CD4-positive, alpha-beta T cell treated with Interleukin-15 for 1 hour (primary cell): ENCODE measurements at places on chromosomes 13 and 19.
A peak's percentile ranks its signal among the peaks of the same experiment; 100 is the strongest.

DNA sequence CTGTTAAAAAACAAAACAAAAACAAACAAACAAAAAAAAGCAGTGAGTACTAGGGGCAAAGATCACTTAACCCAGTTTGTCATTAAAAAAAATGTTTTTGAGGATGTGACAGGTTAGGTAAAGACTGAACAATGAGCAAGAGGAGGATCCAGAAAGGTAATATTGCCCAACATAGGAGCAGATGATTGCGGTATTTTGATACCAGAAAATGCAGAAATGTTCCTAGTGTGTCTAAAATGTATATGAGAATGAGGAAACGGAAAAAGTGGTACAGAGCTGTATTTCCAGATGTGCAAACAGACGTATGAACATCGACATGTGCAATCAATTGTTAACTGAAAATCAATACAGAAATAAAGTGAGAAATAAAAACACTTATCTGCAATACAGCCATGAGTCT lies 4.9 kb upstream of the LILRA4 start:
- no peak for DNase-seq

- no peak for DNase-seq
Measured at GRCh38 chr13:94412870-94413597, 66.4 kb downstream of the DCT start.

GRCh38 chr13:105611424-105611823 lies 924.0 kb downstream of the EFNB2 start:
- DNase-seq: no peak

- DNase-seq: no peak
Measured at GRCh38 chr13:93736081-93736480, 509.5 kb downstream of the GPC6 start.

GRCh38 chr19:35090506-35091214 lies 25.0 kb upstream of the FXYD3 start:
- peak; percentile 36 for DNase-seq

- DNase-seq: no peak
Measured at GRCh38 chr13:29271606-29272005, 323.9 kb downstream of the SLC7A1 start.

DNA sequence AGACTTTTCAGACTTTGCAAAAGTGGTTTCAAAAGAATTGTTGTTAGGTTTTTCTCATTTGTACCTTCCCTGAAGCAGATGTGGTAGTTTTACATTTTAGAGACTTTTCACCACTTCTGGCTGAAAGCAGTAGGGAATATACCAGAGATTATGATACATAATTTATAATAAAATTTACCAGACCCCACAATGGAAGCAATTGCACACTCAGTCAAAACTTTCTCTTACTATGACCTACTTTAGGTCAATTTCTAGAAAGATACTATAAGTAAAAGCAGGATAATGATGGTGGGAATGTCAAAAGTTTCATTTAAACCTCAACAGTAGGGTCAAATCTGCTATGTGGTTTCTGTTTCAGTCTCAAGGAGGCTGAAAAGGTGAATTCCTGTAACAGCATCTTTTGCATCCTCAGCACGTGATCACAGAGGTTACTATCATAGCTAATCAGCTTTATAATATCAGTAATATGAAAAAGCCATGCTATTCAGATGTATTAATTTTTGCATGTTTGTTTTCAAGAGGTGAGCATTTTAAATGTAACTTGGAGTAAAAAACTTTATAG lies 26.9 kb downstream of the PCCA start:
- no peak for DNase-seq

GRCh38 chr19:16017138-16017490 lies 59.2 kb upstream of the TPM4 start:
- DNase-seq: no peak

DNA sequence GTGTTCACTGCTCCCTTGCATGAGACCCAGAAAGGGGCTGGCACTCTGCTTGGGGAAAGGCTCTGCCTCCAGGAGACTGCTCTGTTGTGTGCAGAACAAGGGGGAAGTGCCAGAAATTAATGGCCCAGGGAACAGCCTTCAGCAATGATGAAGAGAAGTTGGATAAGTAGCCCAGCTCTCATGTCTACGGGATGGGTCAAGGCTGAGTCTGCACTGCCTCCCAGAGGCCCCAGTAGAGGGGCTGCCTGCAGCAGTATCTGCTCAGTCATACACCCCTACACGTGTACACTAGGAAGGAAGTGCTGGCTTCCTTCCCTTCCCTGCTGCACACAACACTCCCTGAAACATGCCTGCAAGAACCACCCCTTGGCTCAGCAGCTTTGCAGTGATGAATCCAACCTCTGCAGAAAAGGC lies 54.6 kb upstream of the URI1 start:
- no peak for DNase-seq

- no peak for DNase-seq
Measured at GRCh38 chr13:29722415-29722814, 126.9 kb upstream of the SLC7A1 start.

DNA sequence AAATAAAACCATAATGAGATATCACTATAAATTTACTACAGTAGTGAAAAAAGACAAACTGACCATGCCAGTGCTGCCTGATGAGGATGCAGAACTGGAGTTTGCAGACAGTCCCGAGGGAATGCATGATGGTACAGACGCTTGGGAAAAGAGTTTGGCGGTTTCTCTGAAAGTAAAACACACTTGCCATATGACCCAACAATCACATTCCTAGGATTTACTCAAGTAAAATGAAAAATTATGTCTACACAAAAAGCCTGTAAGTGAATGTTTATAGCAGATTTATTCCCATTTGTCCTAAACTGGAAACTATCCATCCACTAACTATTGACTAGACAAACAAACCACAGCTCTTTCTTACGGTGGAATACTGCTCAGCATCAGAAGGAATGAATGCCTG lies 271.0 kb downstream of the DNAJC15 start:
- no peak for DNase-seq

DNA sequence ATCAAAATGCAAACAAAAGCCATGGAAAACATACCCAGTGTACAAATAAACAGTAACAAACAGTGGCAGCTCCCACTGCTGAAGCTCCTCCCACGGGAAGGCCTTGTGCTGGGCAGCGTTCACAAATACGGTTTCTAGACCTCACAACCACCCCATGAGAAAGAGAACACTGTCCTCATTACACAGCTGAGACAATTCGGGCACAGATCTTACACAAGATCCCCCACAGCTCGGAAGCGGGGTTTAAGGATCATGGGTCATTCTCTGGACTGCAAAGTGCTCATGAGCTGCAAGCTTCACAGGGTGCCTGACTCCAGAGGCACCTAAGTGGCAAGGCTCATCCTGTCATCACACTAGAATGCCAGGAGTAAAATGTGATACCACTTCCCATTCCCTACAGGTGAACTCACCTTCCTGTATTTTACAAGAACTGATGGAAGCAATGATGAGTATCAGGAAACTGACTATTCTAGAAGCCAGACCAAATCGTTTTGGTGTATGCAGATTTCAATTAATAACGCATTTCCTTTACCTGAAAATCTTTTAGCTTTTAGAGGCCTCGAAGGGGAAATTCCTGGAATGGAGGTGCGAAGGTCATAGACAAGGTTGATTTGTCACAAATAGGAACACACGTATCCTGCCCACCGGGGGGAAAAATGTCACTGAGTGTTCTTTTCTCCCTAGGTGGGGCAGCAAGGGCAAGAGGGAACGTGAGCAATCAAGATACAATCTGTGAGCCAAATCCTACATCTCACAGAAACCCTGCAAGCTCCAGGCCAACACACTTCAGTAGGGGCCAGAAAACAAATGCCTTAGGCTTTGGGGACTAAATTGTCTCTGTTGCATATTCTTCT lies 41.2 kb downstream of the STK24 start:
- no peak for DNase-seq

DNA sequence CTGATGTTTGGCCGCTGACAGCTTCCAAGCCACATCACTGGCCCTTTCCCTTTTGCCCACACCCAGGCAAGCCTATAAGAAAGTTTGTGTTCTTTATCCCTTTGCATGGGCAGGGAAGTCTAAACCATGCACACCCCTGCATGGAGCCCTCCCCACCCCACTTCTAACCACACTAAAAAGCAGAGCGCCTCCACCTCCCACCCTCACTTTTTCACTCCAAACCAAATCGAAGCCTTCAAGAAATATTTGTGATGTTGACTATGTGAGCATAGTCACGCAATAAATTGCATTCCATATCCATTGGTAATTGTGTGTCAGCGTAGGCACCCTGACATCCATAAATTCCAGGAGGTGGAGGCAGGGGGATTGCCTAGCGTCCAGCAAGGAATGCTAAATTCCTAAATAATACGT lies 104.4 kb upstream of the LSM14A start:
- no peak for DNase-seq

GRCh38 chr13:75145927-75146326 lies 336.0 kb downstream of the TBC1D4 start:
- DNase-seq: no peak

DNA sequence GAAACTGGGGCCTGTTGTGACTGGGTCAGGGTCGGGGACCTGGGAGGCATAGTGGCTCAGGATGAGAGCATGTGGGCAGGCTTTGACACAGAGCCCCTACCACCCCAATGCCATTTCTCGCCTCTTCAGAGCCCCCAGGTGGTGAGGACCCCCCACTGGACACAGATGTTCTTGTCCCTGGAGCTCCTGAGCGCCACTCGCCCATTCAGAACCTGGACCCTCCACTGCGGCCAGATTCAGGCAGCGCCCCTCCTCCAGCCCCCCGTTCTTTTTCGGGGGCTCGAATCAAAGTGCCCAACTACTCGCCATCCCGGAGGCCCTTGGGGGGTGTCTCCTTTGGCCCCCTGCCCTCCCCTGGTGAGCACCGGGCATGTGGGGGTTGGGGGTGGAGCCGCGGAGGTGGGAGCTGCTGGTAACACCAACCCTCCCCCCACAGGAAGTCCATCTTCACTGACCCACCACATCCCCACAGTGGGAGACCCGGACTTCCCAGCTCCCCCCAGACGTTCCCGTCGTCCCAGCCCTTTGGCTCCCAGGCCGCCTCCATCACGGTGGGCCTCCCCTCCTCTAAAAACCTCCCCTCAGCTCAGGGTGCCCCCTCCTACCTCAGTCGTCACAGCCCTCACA lies 10.4 kb downstream of the IGFLR1 start:
- no peak for DNase-seq

DNA sequence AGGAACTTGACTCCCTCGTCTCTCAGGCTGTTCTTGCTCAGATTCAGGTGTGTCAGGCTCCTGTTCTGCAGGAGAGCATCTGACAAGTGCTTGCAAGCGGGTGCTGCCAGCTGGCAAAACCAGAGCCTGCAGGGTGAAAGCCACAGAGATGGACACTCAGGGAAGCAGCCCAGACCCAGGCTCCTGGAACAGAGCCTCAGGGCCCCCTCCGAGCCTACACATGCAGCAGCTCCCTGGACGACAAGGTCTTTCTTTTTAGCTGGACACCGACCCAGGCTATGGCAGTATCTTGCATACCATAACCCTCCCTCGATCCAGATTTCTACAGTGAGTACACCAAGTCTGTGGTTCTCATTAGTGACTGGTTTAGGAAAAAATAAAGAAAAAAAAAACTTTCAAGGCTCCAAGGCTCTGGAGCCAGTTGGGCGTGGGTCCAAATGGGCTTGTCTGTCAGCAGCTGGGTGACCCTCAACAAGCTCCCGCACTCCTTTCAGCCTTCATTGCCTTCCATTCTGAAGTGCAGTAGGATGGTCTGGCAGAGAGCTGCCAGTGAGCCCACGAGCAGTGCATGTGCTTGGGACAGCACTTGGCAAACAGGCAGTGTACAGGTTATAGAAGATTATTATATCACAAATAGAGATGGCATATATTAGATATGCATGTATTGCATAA lies 29.9 kb downstream of the NLRP13 start:
- DNase-seq: no peak

- DNase-seq: no peak
Measured at GRCh38 chr13:110294146-110294545, 12.8 kb downstream of the COL4A1 start.

DNA sequence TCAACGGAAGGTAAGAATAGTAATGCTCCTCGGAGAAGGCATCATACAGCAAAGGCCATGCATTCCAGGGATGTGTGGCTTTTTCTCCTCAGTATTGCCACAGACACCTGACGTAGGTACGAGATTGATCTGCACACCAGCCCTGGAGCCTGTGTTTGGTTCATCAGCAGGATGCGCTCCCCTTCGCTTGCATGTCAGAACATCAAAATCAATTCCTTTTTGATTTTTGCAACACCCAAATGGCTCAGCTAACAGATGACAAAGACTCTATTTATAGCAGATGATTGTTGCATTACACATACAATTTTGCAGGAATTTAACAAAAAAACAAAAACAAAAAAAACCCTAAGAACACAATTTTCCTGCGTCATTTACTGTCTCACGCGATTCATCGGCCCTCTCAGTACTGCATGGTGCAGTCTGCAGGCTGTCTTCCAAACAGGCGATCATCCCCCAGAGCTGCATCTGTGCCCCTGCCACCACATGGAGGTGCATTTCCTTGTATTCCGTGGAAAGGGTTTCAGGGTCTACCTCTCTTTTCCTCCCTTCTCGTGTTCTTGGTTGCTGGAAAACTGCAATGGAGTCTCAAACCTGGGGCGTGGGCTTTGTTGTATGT lies 207.3 kb downstream of the TEX29 start:
- DNase-seq: no peak

DNA sequence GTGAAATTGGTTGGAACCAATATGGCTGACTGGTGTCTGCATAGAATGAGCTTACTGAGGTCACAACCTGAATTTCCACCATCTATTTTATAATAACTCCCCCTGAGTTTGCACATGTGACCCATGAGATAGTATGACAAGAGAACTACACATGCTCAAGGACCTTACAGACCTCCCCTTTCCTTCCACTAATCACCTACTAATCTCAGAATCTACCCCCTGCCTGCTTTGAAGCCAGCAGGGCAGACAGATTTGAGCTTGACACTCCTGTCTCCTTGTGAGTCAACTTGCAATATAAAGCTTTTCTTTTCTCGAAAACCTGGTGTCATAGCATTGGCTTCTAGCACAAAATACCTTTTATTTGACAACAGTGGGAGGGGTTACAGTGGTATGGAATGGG lies 248.4 kb downstream of the RFC3 start:
- no peak for DNase-seq

DNA sequence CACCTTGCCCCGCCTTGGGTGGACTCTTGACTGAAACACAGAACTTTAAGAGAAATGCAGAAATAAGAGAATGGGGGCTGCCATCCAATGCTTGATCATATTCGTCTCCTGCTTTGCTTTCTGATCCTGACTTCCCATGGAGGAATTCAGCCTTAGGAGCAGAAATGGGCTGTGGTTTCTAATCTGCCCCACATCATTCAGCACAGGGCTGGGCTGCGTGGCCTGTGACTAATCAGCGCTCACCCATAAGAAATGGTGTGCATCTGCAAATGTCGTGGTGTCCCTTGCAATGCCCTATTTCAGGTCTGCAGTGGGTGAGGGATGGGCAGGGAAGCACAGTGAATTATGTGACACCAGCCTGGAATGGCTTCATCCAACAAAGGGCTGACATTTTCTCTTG lies 60.7 kb upstream of the URI1 start:
- DNase-seq: no peak

DNA sequence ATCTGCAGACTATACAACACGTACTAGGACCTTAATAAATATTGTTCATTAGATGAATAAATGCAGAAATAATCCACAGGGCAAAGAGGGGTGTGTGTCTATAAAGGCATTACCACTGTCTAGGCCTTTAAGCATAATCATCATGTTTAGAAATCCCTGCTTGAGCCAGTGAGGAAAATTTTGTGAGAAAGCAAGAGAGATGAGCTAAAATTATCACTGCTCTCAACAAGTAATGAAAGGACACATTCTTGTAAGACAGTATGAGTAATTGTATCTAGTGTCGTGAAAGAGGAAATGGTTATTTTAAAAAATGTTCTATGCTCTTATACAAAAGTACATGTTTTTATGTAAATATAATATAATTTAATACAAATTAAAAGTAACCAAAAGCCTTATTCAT lies 1699.4 kb downstream of the PCDH9 start:
- DNase-seq: no peak
